Astrocyte (in vitro differentiated cells and primary cell): ENCODE measurements at places on chromosomes 6 and 20. TPM values are rescaled to one million over a fixed set of nuclear protein-coding genes. Genes with fewer than 3 reads are reported as not detected.

- no peak for DNase-seq
These were observed 80.6 kb downstream of the ATG5 start for GRCh38 chr6:106244931-106245330.

GRCh38 chr6:36758516-36759147 lies 61.0 kb downstream of the RAB44 start:
- no peak for DNase-seq

DNA sequence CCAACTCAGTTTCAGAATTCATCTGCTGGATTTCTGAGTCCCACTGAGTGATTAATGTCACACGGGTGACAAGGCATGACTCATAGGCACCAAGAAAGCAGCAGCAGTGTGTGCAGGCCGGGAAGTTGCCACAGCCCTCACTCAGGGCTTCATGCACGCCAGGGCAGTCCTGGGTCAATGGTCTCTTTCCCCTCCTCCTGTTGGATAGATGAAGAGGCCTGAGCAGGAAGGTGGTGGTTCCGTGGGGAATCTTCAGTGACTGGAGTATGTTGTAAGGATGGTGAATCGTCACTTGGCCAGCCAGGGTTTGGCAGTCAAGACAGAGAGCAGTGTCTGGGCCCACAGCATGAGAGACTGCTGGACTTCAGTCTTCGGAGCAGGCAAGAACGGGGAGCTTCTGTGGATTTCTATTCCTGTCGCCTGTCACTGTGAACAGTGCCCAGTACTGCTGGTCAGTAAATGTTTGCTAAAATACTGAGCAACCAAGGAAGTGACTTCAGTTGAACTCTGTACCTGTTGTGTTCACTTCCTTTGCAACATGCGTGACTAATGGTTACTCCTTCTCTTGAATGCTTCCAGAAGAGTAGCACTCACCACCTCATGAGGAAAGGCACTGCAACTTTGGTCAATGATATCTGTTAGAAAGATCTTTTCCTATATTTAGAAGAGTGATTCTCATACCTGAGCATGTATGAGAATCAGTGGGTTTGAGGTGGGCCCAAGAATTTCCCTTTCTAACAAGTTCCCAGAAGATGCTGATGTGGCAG lies 62.0 kb upstream of the CD93 start:
- peak; percentile 77 for DNase-seq

DNA sequence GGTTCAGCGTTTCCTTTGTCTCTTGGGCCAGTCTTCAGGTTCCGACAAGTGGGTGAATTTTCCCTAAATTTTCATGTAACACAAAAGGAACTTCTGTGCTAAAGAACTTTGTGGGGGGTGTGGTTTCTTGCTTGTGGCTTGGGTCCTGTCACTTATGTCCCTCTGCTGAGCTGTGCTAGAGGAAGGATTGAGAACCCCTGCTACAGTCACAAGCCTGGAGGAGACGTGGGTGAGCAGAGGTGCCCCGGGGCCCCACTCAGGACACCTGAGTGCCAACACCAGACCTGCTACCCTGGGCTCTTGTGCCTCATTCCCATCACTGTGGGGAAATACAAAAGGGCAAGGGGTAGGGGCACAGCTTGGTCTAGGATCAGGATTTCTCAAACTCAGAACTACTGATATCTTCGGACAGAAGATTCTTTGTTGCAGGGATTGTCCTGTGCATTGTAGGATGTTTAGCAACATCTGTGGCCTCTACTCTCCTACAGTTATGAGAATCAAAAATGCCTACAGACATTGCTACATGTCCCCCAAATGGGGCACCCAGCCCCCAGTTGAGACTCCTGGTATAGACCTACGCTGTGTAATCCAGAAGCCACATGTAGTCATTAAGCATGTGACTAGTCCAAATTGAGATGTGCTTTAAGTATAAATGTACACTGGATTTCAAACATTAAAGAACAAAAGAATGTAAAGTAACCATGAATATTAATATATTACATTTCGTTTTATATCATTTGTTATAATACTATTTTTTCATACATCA lies 128.7 kb downstream of the LY86 start:
- no peak for DNase-seq

DNA sequence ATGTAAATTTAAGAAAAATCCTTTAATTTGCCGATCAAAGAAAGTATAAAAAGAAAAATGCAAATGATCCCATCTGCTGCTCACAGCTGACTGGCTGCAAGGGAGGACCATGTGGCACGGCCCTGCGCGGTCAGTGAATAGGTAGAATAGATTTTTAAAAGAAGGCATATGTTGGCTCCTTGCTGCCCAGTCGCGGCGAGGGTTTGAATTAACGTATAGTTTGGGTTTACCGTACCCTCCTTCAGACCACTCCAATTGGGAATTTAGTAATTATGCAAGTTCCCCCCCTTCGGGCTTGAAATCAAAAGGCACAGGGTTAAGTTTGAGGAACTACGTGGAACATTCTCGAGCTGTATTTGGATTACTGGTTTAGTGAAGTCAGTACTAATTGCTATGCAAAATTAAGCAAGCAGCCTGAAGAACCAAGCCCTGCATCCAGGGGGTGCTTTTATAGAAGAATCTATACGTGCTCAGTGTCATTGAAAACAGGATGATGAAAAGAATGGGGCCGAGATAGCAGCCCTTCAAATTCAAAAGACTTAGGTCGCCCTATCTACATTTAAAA lies 1.1 kb upstream of the BEND3 start:
- DNase-seq = no peak

DNA sequence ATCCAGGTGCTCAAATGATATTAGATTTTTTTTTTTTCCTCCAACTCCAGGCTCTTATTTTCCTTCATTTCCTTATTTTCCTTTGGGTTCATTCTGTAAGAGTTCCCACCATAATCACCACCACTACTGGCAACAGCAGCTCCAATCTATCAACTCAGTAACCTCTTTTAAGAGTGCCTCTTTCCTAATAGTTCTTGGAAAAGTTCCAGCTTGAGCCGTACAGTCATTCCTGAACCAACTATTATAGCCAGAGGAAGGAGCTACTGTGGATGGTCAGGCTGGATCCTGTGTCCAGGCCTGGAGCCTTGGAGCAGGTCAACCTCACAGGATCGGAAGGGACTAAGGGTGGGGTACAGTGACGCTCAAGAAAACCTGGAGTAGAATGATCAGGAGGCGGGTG lies 4.2 kb upstream of the ANGPT4 start:
- no peak for DNase-seq

- no peak for DNase-seq
These were observed 103.8 kb upstream of the FLRT3 start for GRCh38 chr20:14441201-14441600.

The CDSN gene
- 0.22 and 0.27 TPM in 2 replicates for total RNA-seq

The MUC22 gene
- 0.05 TPM in 1 of 2 replicates, not detected in the other for total RNA-seq

The TRIM40 gene
- not detected in 2 replicates for total RNA-seq

The C6orf52 gene
- 2.3 and 2.9 TPM in 2 replicates for total RNA-seq
